ENCODE measurements at places on chromosomes 11 and 22.

- no peak for DNase-seq
Measured at GRCh38 chr22:25898707-25899365, 156.8 kb downstream of the MYO18B start.

- no peak for DNase-seq
Measured at GRCh38 chr22:23764899-23765881, 2.4 kb downstream of the C22orf15 start.

DNA sequence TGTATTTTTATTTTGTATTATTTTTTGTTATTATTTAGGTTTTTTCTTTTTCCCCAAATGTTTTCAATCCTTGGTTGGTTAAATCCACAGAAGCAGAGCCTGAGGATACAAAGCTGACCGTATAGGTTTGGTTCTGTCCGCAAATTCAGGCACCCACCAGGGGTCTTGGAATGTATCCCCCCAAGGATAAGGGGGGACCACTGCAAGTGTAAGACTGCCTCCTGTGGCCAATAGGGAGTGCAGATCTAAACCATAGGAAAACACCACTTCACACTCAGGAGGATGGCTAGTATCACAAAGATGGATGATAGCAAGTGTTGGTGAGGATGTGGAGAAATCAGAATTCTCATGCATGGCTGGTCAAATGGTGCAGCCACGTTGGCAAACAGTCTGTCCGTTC lies 20.0 kb downstream of the CPT1A start:
- no peak for DNase-seq

- no peak for DNase-seq
Measured at GRCh38 chr11:45765107-45765668, 39.8 kb upstream of the SLC35C1 start.

- DNase-seq: no peak
Measured at GRCh38 chr11:528815-529727, 6.3 kb downstream of the HRAS start.
